Brain (organoid and tissue), 16 donors: ENCODE measurements at places on chromosomes 3 and 15.

DNA sequence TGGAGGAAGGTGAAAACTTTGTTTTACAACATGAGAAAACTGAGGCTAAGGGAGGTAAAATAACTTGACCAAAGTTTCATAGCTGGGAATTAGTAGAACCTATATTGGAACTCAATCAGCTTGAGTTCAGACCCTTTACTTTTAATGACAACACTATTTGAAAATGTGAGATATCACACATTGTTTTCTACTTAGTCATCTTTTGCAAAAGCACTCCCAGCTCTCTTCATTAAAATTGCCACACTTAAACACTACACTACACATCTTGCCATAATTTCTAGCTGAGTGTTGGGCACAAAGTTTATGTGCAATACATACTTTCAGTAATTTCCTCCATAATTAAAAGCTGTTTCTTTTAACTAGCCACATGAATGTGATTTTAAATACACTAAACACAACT lies 230.4 kb upstream of the DCBLD2 start:
- DNase-seq = no peak

GRCh38 chr15:49154359-49154758 lies 1.0 kb downstream of the COPS2 start:
- DNase-seq = no peak

DNA sequence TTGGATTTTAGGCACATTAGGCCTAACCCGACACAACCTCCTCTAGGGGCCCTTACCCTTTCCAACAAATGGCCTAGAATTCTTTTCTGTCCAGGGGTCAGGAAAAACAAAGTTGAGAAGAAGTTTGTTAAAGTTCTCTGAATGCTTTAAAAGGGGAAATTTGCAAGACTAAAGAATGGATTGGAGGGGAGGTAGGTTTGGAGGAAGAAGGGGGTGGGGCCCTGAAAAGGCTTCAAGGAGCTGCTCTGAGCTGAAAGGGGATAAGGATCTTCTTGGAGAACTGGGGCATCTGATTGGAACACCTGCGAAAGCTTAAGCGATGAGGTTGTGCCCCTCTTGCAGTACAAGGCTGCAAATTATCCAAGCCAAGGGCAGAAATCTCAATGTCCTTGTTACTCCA lies 3.9 kb upstream of the SENP2 start:
- DNase-seq = no peak

- no peak for DNase-seq
These were observed 157.3 kb upstream of the BHLHE40 start for GRCh38 chr3:4821975-4822374.

DNA sequence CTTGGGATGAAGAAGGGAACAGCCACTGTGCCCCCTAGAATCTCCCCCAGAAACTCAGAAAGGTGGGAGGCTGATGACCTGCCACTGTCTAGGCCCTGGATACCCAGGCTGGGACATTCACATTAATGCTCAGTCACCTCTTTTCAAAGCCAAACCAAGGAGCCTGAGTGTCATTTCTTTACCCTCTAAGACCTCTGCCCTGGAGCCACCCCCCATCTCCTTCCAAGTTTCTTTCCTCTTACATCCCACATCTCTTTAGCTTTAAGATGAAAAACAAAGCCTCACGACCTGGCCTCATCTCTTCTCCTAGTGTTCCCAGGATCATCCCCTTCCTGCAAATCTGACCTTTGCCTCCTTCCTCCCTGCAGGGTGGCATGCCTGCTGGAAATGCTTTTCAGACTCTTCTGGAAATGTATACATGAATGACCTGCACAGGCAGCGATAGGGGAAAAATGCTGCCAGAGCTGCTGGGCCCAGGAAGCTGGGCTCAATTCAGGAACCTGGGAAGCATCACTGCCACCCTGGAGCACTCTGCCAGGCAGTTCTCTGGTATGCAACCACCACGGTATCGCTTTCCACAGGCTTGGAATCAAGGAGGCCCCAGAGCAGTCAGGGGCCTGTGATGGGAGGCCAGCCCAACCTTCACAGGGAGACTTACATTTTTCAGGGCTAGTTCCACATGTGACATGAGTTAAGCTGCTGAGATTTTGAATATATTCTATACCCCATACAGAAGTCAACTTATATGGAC lies 67.6 kb downstream of the DAPK2 start:
- DNase-seq = no peak

GRCh38 chr15:51992953-51993352 lies 21.4 kb upstream of the LEO1 start:
- DNase-seq = no peak

GRCh38 chr3:155491696-155492095 lies 198.2 kb upstream of the STRIT1 start:
- no peak for DNase-seq

DNA sequence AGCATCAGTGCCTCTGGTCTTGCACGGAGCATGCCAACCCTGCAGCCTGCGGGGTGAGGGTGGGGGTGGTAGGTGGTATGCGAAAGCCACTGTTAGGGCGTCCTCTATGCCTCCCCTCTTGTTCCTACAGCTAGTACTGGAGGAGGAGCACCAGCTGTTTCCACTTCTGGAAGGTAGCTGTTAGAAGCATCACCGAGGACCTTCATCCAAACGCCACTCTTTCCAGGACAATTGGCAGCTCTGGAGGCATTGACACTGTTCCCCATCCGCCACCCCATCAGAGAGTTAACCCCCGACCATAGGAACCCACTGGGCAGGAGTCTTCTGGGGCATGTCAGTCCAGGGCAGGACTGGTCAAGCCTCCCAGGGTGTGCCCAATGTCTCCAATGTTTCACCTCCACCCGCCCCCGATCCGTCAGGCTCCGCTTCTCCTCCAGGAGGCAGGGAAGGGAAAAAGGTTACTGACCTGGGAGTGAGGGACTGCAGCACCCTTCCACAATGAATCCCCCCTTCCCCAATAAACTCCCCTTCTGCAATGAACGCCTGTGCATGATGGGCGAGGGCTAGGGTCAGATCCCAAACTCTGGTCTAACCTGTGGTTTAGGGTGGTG lies 487 bp downstream of the DUOX2 start:
- no peak for DNase-seq

GRCh38 chr15:85661859-85662258 lies 132.9 kb downstream of the KLHL25 start:
- no peak for DNase-seq

- DNase-seq = no peak
These were observed 12.0 kb downstream of the TRAT1 start for GRCh38 chr3:108834551-108834950.

DNA sequence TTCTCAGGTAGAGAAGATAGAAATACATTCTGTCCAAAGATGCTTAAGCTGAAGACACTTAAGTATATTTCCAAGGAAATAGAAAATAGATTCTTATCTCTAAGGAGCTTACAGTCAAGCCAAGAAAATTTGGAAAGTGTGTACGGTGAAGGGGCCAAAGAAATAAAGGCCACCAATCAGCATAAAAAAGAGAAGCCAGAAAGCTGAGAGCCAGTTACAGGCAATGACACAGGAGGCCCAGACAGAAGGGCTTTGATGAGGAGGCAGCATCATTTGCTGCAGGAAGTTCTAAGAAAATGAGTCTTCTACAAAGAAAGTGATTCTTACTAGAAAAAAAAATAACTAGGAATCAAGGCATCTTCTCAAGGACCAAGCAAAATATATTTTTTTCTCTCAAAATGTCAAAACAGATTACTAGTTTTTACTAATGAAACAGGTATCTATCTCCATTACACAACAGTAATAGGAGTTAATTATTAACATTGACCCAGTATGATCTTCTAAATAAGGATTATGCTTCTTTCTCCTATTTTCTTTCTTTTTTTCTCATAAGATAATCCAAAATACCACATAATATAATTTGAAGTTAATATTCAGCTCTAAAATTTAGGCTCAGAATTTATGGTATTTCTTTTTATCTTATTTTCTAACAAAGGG lies 82.1 kb upstream of the PHLDB2 start:
- DNase-seq = no peak

GRCh38 chr3:15433531-15433930 lies 6.1 kb downstream of the EAF1 start:
- no peak for DNase-seq

DNA sequence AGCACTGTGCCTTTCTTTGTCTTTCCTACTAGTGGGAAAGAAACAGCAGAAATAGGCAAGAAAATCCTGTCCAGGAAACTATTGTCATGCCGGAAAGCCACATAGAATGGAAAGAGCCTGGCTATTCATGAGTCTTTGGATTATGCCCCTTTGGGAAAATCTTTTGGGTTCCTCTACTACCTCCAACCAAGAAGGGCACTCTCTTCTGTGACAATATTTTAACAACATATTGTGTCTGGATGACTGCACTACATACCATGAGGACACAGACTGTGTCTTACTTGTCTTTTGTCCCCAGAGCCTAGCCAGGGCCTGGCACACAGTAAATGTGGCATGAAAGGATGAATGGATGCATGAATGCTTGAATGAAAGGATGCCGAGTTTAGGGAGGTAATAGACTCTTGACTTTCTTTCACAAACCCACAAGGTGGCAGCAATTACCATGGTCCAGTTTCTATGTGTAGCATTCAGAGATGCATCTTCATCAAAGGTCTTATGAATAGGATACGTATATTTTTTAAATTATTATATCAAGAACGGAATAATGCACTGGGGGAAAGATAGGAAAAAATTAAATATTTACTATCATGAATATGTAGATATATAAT lies 30.3 kb downstream of the ARL14 start:
- peak; percentile 89 for DNase-seq

- peak; percentile 4 for DNase-seq
These were observed 14.7 kb downstream of the TIMP4 start for GRCh38 chr3:12143949-12144504.

- no peak for DNase-seq
These were observed 50.2 kb downstream of the SLC41A3 start for GRCh38 chr3:126033765-126034164.

DNA sequence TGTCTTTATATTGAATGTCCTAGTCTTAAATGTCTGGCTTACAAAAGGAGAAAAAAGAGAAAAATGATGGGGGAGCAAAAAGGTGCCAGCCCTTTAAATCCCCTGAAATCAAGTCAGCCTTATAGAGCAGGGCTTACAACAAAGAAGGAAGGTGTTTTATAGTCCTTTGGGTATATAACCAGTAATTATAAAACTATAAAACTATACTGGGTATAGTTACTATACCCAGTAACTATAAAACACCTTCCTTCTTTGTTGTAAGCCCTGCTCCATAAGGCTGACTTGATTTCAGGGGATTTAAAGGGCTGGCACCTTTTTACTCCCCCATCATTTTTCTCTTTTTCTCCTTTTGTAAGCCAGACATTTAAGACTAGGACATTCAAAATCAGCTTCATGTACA lies 598.0 kb upstream of the SEMA6D start:
- DNase-seq = no peak

DNA sequence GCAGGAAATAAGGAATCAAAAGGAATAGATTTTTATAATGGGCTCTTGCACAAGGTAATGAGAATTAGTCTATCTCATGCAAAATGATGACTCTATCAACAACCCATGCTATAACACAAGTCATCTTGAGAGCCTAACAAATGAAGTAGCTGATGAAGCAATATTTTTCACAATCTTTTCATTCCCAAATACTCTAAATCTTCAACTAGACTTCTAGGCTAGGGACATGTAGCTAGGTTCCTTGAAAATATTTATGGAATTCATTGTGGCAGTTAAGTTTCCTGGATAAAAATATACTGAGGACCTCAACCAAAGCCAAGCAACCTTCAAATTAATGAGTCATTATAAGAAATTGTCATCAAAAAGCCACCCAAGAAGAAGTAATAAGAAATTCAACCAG lies 55.4 kb downstream of the DCBLD2 start:
- DNase-seq = no peak

- DNase-seq = peak; percentile 5
These were observed 1354.1 kb upstream of the EPHA6 start for GRCh38 chr3:95460274-95460673.

DNA sequence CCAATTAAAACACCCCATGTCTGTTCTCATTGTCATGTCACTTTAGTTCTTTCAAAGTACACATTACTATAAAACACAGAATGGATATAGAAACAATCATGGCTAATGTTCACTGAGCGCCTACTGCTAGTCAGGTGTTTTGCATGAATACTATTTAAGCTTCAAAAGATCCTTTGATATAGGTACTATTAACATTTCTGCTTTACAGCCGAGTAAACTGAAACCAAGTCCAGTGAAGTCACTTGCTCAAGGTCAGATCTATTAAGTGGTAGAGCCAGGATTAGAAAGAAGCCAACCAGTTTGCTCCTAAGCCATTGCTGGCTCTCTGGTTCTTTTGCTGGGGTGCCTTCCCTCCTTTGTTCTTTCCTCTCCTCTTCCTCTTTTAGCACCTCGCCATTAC lies 32.4 kb upstream of the NMNAT3 start:
- DNase-seq = no peak

DNA sequence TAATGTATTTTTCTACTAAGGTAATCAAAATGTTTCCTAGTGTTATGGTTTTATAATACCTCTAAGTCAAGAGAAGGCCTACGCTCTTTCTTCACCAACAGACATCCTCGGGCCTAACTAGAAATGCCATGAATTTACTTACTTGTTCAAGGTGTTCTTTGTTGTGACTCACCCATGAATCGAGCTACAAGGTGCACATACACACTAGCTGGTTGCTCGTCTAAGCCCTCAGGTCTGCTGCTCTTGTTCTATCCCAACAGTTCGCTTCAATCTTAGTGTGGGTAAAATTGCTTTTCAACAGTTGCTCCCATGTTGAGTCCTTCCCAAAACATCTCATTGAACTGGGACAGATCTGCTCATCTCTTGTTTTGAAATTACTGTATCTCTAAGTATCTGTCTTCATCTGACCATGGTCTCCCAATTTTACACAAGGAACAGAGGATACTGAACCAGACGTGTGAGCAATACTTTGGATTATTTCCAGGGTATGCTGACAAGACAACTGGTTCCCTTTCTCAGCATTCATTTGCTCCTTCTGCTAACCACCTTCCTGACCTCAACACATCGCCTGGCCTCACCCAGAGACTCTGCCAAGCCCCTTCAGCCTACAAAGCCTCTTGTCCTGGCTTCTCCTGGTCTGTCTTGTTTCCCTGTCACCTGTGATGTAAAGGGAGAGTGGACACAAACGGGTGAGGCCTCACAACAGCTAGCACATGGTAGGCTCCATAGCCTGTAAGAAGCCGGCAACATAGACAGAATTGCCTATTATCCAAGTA lies 84.2 kb downstream of the NEDD4 start:
- DNase-seq = no peak

- DNase-seq = no peak
These were observed 11.4 kb downstream of the AMOTL2 start for GRCh38 chr3:134362670-134363380.

DNA sequence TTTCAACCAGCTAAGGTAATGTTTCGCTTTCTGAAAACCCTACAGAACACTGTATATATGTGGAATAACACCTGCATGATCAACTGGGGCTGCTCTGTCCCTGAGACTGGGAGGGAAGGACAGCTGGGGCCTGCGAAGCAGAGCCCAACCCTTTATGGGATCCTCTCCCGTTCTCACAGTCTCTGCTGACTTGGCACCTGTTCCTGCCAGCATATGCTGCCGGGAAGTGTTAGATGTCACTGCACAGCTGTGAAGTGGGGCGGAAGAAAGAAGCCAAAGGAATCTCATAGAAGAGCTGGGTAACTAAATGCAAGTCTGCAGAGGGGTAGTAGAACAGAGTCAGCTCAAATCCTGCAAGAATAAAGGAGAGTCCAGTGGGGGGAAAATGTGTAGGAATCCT lies 29.6 kb downstream of the LRRC3B start:
- DNase-seq = peak; percentile 96

GRCh38 chr3:149310796-149311534 lies 22.5 kb downstream of the TM4SF18 start:
- DNase-seq = no peak

- peak; percentile 81 for DNase-seq
These were observed 269.3 kb downstream of the ARPP21 start for GRCh38 chr3:35908366-35909232.

- DNase-seq = no peak
These were observed 78.8 kb downstream of the WNT5A start for GRCh38 chr3:55408193-55408826.

- DNase-seq = no peak
These were observed 133.2 kb upstream of the PLXND1 start for GRCh38 chr3:129739634-129740033.
